Trophoblast cell (in vitro differentiated cells and primary cell): ENCODE measurements at places on chromosomes 2 and 18.
A peak's percentile ranks its signal among the peaks of the same experiment; 100 is the strongest.

GRCh38 chr2:172623249-172623965 is 67.5 kb downstream of the PDK1 start:
- DNase-seq = no peak

- peak; percentile 59 for DNase-seq
These were observed 336.4 kb upstream of the FSHR start for GRCh38 chr2:49490710-49491109.

GRCh38 chr18:4720518-4720917 is 265.4 kb upstream of the DLGAP1 start:
- DNase-seq = no peak

GRCh38 chr2:161426922-161427663 is 11.0 kb downstream of the TBR1 start:
- no peak for DNase-seq

DNA sequence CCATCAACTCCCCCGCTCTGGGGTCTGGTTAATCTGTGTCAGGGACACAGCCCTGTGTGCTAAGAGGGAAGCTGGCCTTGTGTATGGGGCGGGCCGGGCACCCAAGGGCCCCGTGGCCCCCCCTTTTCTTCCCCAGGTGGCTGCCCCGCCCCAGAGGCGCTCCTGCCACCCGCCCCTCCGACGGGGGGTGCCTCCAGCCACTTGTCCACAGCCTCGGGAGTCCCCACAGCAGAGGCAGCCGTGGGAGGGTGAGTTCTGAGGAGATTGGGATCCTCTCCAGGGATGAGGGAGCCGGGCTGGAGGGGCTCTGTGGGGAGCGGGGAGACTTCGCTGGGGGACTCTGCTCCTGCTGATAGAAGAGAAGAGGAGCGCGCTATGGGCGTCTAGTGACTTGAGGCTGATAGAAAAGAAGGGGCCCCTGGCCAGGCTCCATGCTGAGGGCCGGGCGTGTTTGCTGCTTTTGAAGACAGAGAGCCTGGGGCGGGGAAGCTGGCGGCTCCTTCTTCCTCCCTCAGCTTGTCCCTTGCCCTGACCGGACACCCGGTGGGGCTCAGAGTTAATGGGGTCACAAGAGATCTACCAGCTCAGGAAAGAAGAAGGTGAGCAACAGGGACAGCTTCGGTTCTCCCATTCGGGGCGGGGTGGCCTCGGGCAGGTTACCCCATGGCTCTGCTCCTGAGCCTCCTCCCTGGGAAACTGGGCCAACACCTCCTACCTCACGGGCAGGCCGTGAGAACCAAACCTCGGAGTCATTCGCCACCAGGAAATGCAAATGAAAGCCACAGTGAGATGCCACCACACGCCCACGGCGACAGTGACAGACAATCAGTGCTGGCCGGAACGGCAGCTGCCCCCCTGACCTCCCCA is 89.4 kb upstream of the TAF1B start:
- no peak for DNase-seq

GRCh38 chr2:230828272-230828961 is 36.3 kb upstream of the ITM2C start:
- no peak for DNase-seq

DNA sequence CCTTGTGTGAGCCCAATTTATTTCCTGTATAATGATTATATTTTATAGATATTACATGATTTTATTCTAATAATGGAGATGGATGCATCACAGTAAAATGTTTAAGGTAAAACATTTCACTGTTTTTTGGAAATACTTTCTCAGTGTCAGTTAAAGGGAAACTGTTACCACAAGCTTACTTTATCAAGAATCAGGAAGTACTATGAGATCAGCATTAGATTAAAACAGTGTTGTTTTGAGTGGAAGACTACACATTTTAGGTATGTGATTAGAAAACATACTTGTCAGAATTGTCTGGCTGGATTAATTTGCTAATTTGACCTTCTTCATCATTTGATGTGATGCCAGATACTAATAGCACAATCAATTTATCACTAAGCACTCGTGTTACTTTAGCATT is at the start of gene HRH4:
Gene HRH4, plus strand, starts transcription at position 250 of the 400 bp plus-strand sequence. Its CDS starts 92 bp downstream, at position 342.
- no peak for DNase-seq
